ENCODE measurements at places on chromosomes 13 and 19. TPM values are rescaled to one million over a fixed set of nuclear protein-coding genes. Genes with fewer than 3 reads are reported as not detected.
A peak's percentile ranks its signal among the peaks of the same experiment; 100 is the strongest.

TSSK6 gene
- total RNA-seq = 3.4 TPM

SBNO2 gene
- 58.6 TPM for total RNA-seq

ERICH4 gene
- not detected for total RNA-seq

GRCh38 chr19:1945899-1946298, 4.9 kb downstream of the CSNK1G2 start:
- H3K27me3 ChIP-seq = no peaks in the 10 kb centered on the region
- no peak overlapping the region for H3K4me3 ChIP-seq
- peaks cover 25% of the 10 kb centered on the region for H3K4me1 ChIP-seq
- peak; percentile 40 for DNase-seq
- H3K36me3 ChIP-seq = peaks cover 26% of the 10 kb centered on the region

MUC16 gene
- not detected for total RNA-seq

DNA sequence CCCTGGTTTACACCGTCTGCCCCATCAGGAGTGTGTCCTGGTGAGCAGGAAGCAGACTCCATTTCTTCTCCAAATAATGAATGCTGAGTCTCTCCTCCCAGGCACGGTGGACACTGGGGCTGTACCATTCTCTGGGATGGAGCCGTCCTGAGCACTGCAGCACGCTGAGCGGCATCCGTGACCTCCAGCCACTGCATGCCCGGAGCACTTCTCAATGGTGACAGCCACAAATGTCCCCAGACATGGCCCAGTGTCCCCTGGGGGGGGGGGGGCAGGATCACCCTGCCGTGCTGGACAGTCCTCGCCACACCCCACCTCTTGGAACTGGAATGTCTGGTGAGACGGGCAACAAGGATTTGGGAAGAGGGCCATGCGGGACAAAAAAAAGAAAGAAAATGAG, 37.4 kb downstream of the GNG7 start:
- no peaks in the 10 kb centered on the region for H3K27me3 ChIP-seq
- DNase-seq = no peak
- no peak overlapping the region for H3K4me3 ChIP-seq
- no peaks in the 10 kb centered on the region for H3K4me1 ChIP-seq
- no peaks in the 10 kb centered on the region for H3K36me3 ChIP-seq
- no peak overlapping the region for H3K27ac ChIP-seq

ZNF560 gene
- total RNA-seq = 0.40 TPM

All from activated CD8-positive, alpha-beta T cell treated with anti-CD3 and anti-CD28 coated beads, Interleukin-2, amount 10 ng/mL, durations not matched to agents 7 days and 5 days (primary cell).